ENCODE measurements at places on chromosomes 4 and X.

DNA sequence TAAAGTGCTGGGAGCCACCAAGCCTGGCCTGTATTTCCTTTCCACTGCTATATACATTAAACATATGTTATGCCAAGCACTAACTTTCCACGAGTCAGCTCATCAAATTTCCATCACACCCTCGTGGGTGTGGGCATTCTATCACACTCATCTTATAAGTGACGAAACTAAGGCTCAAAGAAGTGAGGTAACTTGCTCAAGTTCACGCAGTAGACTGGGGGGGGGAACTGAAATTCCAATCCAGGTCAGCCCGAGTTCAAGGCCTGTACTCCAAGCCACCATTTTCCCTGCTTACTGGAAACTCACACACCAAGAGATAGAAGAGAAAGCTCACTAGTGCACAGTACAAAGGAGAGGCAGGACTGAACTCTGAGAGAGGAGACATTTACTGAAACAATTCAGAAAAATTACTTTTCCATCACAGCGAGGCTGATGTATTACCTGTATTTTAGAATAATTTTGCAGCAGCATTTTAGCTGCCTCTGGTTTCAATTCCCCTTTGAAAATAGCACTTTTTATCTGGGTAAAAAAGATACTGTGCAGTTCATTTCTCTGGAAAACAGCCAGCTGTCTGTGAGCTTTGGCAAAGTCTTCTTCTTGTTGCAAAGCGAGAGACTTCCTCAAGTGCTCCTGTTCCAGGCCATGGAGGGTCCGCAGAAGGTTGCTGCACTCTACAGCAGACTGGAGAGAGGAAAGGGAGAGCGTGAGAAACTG lies 76.8 kb downstream of the EVC2 start:
- DNase-seq = no peak

DNA sequence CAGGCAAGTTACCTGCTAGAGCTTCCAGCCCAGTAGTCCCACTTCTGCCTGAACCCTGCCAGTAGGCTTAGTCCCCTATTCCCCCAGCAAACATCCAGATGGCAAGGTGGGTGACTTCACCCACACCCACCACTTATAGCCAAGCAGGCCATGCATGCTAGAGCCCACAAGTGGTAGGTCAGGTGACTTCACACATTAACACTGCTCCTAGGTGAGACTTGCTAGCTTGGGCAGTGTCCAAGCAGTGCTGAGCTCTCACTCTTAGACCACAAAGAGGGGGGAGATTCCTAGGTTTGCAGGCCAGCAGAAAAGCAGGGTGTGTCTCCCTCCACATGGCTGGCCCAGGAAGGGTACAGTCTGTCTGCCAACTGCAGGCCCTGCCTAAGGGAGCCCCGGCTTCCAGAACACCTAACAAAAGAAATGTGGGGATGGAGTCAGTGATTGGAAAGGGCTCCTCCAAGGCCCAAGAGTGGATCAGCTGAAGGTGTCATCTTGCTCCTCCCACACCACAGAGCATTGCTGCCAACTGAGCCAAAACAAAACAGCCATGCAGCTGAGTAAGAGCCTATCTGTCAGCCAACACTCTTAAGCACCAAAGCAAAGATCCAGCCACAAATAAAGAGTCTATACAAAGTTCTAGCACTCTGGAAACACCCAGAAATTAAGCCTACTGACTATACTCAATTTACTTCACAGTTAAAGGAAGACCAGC lies 158.1 kb upstream of the USP38 start:
- DNase-seq = no peak

GRCh38 chr4:78937837-78938236 lies 1.4 kb downstream of the PAQR3 start:
- no peak for DNase-seq

- no peak for DNase-seq
These were observed 660.5 kb upstream of the PABPC4L start for GRCh38 chr4:134862116-134862515.

DNA sequence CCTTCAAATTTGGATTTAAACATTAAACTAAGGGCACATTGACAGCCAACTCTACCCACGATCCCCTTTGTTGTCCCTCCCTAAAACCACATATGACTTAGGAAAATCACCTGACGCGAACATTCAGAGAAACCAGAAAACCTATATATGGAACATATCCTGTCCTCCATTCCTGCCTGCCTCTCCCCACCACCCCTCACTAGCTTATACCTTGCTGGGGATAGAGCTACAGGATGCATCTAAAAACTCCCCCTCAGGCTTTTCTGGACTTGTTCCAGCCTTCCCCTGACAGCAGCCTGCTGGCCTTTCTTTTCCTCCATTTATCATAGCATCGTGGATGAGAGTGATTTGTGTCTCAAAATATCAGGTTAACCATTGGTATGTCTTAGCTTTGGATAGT lies 8.8 kb downstream of the STK26 start:
- DNase-seq = no peak

- DNase-seq = no peak
These were observed 33.3 kb upstream of the DSPP start for GRCh38 chr4:87574996-87575395.

DNA sequence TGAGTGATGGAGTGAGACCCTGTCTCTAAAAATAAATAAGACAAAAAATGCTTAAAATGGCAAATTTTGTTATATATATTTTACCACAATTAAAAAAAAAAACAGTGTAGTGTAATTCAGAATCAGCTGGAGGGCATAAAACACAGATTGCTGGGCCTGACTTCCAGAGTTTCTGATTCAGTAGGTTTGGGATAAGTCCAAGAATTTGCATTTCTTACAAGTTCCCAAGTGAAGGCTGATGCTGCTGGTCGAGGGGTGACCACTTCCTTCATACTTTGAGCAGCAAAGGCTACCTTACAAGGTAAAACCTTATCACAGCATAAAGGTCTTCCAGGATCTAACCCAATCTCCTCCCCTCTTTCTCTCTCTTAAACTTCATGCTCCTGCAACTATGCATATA lies 40.7 kb downstream of the KLHL8 start:
- no peak for DNase-seq

DNA sequence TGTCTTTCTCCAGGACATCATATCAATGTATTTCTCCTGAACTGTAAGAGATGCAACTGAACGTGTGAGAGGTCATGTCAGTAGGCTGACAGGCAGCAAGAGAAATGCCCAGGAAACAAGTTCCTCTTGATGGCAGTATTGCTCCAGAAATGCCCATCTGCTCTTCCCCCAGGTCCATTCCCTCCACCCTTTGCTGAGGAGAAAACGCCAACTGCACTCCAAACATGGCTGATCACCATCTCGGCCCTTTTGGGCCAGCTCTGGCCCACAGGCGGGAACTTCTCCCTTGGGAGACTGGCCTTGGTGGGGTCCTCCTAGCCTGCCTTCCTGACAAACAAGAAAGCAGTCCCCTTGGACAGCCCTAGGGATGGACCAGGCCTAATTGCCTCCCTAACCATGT lies 276.5 kb upstream of the AGTR2 start:
- DNase-seq = no peak

DNA sequence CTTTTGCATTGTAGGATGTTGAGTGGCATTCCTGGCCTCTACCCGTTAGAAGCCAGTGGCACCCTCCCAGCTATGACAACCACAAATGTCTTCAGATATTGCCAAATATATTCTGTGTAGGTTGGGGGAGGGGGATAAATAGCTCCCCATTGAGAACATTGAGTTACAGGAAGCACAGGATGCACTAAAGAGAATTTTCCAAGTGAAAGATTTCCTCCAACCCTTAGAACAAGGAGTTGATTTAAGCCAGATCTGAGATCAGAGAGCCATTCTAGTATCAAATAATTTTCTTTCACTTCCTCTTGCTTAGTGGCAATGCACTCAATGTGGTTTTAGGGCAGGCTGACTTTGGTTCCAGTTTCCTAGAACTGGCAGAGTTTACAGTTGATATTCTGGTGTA lies 436.6 kb downstream of the C4orf33 start:
- DNase-seq = no peak

- DNase-seq = no peak
These were observed 142.4 kb upstream of the ANKRD50 start for GRCh38 chr4:124854968-124855367.

DNA sequence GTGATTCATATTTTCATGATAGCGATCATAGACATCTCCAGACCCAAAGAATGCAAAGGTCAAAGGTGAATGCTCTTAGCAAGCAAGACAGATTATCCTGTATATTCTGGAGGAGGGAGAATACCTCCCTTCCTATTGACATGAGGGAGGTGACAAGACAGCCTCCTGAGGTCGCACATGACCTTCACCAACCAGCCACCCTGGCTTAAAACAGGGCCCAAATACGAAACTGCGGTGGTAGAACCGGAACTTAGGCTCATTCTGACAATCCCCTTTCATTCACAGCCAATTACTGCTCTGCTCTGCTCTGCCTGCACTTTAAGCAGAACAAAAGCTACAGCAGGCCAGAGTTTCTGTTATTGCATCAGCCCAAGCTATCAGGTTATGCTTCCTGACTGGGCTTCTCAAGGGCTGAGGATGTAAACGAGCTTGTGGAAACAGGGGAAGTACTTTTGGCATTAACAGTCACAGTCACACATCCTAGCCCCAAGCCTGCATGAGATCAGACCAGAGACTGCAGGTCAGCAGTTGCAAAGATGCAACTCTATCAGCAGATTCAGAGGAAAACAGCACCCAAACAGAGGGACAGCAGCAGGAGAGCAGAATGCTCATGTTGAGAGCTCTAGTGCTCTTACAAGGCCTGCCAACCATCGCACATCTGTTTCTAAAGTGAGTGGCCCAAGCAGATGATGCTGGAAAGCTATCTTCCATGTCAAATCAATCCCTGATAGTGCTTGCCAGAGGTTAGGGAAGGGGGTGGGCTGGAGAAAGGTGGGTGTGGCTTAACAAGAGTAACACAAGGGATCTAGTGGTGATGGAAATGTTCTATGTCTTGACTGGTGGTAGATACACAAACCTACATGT lies 51.3 kb upstream of the MAP3K15 start:
- no peak for DNase-seq

GRCh38 chr4:158500054-158500453 lies 21.6 kb upstream of the RXFP1 start:
- no peak for DNase-seq

DNA sequence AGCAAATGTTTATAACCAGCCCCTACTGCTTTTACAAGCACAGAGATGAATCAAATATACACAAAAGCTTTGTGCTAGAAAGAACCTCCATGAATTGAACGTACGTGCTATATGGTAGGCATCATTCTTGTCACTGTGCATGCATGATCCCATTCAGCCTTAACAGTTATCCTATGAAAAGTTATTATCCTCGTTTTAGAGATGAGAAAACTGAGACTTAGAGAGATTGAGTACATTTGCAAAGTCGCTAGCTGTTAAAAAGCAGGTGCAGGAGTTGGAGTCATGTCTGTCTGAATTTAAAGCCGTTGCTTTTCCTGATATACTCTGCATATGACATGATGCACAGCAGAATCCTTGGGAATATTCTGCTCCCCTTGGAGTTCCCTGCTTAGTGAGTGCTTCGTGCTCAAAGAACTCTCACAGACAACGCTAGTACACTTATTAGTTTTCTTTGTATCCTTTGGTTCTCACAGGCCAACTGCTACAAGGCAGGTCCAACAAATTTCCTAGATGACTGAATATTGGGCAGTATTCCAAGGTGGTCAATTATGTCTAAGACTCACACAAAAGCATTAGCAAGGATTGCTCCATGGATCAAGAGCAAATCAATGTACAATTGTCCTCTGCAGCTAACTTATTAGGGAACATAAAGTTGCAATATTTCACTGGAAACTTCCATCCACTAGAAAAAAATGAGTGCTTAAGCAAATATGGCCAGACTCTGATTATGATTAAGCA lies 42.8 kb upstream of the TRIM2 start:
- no peak for DNase-seq

GRCh38 chr4:126446917-126447316 lies 1132.2 kb downstream of the FAT4 start:
- no peak for DNase-seq

DNA sequence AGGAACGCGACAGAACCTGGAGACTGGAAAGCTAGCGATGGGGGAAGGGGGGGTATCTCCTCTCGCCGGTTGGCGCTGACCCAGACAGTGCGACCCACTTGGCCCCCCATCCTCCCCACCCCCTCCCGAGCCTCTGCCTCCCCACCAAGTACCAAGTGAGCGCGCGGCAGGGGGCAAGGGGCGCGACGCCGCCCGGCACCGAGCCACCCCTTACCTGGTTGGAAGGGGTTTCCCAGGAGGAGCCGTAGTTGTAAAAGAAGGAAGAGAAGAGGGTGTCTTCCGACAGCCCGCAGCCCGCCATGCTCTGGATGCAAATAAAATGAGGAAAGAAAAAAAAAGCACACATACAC lies 112.2 kb downstream of the DHX15 start:
- no peak for DNase-seq

DNA sequence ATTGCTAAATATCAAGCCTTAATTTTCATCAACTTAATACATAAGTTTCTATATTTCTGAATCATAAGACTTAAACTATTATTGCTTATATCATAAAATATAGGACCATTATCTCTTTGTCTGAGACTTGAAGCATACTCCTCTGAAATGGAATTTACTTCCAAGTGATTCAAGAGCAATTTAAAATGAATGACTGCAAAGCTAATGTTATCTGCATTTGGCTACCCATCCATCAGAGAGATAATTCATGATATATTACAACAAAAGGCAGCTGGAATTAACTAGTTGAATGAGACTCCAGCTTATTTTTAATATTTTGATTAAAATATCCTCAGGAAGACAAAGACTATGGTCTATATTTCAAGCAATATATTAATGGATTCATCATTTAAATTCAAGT lies 208.6 kb downstream of the UNC5C start:
- no peak for DNase-seq

DNA sequence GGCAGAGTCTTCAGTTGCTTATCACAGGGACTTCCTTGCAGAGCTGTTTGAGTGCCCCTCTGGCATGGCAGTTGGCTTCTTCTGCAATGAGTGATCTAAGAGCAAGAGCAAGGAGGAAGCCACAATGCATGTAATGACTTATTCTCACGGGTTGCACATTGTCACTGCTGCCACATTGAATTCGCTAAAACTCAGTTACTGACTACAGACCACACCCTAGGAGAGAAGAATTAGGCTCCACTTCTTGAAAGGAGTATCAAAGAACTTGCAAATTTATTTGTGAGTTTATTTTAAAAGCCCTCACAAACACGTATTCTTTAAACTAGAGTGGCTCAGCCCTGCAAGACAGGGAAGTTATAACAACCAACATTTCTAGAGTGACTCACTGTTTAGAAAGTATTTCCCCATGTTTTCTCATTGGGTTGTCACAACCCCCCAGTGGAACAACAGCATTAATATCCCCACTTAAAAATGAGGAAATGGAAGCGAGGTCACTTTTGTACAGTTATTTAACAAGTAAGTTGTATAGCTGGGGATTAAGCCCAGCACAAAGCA lies 32.4 kb upstream of the RBPJ start:
- DNase-seq = no peak

GRCh38 chr4:925771-926500 lies 6.2 kb downstream of the GAK start:
- DNase-seq = no peak
